ENCODE measurements at places on chromosomes 2 and 18.

DNA sequence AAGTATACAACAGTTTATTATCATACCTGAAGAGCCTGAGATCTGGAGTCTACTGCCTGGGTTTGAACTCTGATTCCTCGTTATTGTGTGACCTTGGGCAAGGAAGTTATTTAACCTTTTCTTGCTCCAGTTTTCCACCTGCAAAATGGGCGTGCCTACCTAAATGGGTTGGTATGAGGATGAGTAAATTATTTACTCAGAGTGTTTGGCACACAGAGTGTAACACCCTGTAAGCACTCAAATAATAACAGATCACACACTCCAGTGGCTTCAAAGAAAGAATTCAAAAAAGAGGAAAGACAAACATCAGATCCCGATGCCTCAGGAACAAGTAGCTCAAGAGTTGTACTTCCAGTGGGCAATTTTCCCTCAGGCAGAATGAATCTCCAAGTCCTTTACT is 2.4 kb downstream of the SRD5A2 start:
- DNase-seq: peak; percentile 4

DNA sequence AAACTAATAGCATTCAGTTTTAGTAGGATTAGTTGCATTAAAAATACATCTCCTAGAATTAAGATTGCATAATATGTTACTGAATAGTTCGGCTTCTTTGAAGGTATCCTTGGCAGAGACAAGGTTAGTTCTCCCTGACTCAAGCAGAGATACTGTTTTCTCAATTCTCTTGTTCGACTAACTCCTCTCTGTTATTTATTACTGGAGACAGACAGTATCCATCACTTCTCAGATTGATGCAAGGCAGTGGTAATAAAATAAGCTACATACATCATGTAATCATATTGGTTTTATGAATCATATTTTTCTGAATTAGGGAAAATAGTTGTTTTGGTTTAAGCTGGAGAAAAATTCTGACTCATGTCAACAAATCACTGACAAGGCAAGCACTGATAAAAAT is 134.8 kb downstream of the SLC8A1 start:
- DNase-seq: no peak

- no peak for DNase-seq
Observed at GRCh38 chr18:2822213-2822921, 24.4 kb upstream of the EMILIN2 start.

- no peak for DNase-seq
Observed at GRCh38 chr18:63267975-63268721, 51.4 kb downstream of the BCL2 start.

DNA sequence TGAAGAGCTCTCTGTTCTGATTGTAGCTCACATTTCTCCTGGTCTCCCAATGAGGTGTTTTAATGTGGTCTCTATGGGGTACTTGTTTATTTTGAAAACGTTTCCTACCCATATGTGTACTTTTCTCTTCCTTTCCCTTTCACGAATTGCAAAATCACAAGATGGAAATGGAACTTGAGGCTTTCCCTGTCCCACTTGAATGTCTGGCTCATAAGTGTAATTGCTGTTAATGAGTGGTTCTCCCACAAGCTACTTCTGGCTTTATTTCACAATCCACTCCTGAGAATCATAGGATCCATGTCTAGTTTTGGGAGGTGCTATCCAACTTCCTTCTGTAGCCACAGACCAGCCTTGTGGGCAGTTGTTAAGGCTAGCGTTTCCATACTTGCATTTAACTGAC is 81.1 kb upstream of the CAVIN2 start:
- DNase-seq: peak; percentile 82

- no peak for DNase-seq
Observed at GRCh38 chr2:13481201-13481600, 764.5 kb downstream of the TRIB2 start.

DNA sequence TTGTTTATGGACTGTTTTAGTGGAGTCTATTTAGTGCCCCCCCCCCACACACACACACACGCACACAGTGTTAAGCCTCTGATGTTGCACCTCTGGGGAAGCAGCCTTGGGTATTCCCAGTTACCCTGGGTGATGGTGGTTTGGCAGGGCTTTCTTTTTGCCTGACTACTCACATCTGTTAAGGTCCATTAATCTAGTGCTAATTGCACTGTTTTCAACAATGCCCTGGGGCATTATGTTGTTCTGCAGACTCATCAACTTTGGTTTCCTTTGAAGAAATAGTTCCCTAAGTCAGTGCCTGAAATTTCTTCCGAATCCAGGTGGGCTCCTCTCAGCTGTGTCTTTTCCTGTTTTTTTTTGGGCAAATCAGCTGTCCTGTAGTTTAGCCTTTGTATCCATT is 34.7 kb downstream of the SPOPL start:
- DNase-seq: peak; percentile 90

- no peak for DNase-seq
Observed at GRCh38 chr18:35424356-35424755, 47.2 kb upstream of the ZNF396 start.

DNA sequence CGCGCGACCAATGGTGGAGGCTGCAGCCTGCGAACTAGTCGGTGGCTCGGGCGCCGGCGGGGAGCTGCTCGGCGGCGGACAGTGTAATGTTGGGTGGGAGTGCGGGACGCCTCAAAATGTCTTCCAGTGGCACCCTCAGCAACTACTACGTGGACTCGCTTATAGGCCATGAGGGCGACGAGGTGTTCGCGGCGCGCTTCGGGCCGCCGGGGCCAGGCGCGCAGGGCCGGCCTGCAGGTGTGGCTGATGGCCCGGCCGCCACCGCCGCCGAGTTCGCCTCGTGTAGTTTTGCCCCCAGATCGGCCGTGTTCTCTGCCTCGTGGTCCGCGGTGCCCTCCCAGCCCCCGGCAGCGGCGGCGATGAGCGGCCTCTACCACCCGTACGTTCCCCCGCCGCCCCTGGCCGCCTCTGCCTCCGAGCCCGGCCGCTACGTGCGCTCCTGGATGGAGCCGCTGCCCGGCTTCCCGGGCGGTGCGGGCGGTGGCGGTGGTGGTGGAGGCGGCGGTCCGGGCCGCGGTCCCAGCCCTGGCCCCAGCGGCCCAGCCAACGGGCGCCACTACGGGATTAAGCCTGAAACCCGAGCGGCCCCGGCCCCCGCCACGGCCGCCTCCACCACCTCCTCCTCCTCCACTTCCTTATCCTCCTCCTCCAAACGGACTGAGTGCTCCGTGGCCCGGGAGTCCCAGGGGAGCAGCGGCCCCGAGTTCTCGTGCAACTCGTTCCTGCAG is at the start of gene HOXD9:
Gene HOXD9, plus strand, starts transcription at position 37 of the 728 bp plus-strand sequence. Its CDS starts 50 bp downstream, at position 87.
- DNase-seq: no peak
